Activated T-cell treated with anti-CD3 and anti-CD28 coated beads, Interleukin-2, amount 50 U/mL, for 72 hours (primary cell): ENCODE measurements at places on chromosomes 3 and 15. TPM values are rescaled to one million over a fixed set of nuclear protein-coding genes. Genes with fewer than 3 reads are reported as not detected.

Gene CD200
- total RNA-seq: 27.4 TPM

Gene ANKRD28
- 46.1 TPM for total RNA-seq

GRCh38 chr3:46266598-46266997 lies 24.3 kb downstream of the CCR3 start:
- DNase-seq: no peak

DNA sequence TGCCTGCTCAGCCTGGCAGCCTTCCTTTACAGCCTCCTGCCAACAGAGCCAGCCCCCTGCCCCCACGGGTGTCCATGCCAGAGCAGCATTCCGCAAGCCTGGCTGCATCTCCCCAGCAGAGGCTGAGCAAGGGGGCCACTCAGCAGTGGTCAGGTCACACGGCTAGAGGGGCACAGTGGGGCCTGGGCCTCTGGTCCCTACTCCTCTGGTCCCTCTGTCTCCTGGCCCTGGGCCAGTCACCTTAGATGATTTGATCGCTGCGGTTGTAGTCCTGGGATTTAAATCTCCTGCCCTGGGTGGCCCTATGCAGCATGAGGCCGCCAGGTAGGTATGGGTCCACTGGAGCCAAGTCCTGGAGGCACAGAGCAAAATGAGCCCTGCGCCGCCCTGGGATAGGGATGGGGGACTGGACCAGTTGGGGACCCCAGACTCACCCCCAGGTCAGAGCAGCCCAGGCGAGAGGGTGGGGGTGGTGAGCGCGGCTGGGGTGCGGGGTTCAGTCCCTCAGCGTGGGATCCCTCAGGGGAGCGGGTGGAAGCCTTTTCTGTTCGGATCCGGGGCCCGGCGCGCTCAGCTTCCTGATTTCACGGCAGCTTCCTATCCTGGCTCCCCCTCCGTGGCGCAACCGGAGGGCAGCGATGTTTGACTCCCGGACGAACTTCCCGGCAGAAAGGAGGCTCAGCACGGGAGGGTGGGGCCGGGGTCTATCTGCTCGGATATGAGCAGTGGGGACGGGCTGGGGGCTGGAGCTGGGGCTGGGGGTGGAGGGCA lies at the start of gene ZBTB47:
TSS of gene ZBTB47 (plus strand) at position 138 of the 771 bp plus-strand sequence. CDS start 4,659 bp downstream, outside the sequence.
- no peak for DNase-seq

- DNase-seq: no peak
Measured at GRCh38 chr3:106510206-106510605, 641.4 kb upstream of the CBLB start.

DNA sequence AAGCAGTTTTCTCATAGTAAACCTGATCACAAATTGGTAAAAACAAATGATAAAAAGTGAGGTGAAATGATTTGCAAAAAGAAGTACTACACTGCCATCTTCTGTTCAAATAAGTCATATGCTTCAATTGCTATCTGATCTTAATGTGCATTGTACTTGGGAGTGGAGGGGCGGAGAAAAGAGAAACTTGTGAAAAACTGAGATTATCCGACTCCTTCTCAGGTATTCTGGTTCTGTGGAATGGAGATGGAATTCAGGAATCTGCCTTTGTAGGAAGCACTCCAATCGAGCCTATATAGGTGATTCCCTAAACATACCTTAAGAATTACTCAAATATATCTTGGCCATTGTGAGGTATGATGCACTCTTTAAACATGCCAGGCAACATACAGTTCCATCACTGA lies 180.6 kb downstream of the CHL1 start:
- no peak for DNase-seq

- DNase-seq: no peak
Measured at GRCh38 chr3:130323503-130323902, 22.0 kb upstream of the COL6A5 start.

DNA sequence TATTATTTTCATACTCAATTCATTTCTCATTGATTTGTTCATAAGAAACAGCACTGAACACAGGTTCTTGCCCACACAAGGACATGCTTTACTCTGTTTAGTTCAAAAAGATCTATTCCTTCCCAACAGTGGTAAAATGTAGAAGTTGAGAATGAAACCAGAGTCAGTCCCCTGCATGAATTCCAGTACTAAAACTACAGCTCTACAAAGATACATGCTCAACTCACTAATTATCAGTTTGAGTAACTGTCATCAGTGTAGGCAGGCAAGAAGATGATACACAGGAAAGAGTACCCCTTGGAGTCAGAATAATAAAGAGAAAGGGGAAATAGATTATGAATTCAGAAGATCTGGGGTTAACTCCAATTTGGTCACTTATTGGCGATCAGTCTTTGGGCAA lies 43.2 kb downstream of the NR2E3 start:
- no peak for DNase-seq
